Suppressor macrophage (primary cell): ENCODE measurements at places on chromosomes 5 and 9.

- no peak for DNase-seq
These were observed 1.4 kb downstream of the ADAMTS12 start for GRCh38 chr5:33890131-33891032.

GRCh38 chr5:10441992-10442435, 335 bp downstream of the ROPN1L start:
- DNase-seq, result no peak

DNA sequence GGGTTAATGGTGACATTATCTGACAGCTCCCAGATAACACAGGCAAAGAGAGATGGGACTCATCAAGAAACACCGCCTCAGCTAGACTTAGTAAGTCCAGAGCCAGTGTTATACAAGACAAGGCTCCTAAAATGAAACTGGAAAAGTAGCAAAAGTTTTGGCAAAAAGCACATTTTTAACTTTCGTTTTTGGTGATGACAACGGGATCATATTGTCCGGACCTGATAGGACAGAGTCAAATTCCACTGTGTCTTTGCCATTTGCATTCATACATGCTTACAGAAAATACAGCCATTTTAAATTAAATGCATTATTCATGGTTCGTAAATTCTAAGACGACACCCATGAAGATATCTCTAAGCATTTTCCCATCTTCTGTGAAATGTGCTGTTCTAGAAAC, 152.1 kb downstream of the CRB2 start:
- no peak for DNase-seq

DNA sequence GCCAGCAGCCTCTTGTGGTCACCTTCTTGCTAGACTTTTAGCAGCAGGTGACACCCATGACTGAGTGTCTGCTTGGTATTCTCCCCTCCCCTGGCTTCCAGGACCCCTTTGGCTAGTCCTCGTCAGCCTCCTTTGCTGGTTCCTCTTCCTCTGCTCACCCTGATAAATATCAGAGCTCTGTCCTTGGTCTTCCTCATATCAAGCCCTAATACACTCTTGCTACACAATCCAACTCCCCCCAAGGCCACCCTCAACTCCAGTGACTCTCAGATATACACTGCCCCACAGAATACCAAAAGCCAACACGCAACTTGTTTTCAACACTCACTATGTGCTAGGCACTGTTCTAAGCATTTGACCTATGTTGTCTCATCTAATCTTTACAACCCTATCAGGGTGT, 30.3 kb upstream of the LCP2 start:
- DNase-seq, result peak; percentile 56

GRCh38 chr9:710951-711745, 130.3 kb upstream of the DMRT1 start:
- DNase-seq, result no peak

- DNase-seq, result no peak
These were observed 418.2 kb downstream of the IRX2 start for GRCh38 chr5:2333291-2333690.

GRCh38 chr5:3509290-3509689, 86.3 kb upstream of the IRX1 start:
- DNase-seq, result no peak

DNA sequence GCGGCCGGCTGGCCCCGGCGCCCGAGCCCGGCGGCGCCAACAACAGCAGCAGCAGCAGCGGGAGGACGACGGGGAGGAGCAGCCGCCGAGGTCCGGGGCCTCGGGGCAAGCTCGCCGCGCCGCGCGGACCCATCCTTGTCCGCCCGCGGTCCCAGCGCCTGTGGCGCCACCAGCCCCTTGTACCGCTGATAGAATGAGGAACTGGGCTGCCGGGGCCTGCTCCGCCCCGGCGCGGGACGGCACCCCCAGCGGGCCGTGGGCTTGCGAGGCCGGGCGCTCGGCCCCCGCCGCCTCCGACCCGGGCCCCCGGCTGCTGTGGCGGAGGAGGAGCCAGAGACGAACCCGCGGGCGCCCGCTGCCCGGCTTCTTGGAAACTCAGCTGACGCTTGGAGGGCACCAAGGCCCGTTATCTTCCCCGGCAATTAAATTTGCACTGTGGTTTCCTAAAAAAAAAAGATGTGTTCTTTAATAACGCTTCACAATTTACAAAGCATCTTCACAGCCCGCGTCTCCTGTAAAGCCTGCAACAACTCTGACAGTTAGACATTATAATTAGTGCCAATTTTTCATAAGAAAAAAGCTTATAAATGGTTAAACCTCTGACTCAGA, at the start of gene ARSB:
Gene ARSB, minus strand, starts transcription at position 195 of the 609 bp plus-strand sequence. Its CDS starts 62 bp downstream, at position 133.
- peak; percentile 76 for DNase-seq

- no peak for DNase-seq
These were observed 252.7 kb downstream of the CEMIP2 start for GRCh38 chr9:71515626-71516025.

GRCh38 chr5:38874948-38875456, 29.2 kb downstream of the OSMR start:
- DNase-seq, result no peak

GRCh38 chr5:67774267-67774552, 441.3 kb upstream of the PIK3R1 start:
- no peak for DNase-seq

- no peak for DNase-seq
These were observed 210.1 kb upstream of the MSX2 start for GRCh38 chr5:174514325-174514724.

DNA sequence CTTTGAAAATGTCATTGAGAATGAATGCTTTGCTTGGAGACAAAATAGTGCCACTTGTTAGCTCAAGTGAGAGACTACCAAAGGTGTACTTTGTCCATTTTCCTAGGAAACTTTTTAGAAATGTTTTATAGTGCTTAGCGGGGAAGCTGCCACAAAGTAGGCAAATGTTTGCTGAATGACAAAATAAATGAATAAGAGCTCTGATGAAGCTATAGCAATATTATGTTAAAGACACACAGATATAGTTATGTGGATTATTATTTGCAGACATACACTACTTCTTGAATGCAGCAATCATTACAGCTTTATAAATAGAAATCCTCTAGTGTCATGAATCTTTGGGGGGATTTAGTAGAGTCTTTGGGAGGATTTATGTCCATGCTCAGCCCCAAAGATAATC, 92.7 kb upstream of the C6 start:
- no peak for DNase-seq

DNA sequence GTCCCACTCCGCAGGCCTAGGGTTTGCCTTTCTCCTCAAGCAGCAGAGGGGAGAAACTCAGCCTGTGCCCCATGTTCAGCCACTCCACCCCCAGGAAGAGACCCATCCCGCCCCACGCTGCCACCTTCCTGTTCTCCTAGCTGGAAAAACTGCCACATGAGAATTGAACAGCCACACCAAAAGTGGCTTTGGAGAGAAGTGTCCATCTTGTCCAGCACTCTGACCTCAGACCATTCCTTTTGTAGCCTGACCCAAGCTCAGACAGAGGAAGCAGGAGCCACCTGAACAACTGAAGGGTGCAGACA, 8.3 kb upstream of the SLC25A48 start:
- no peak for DNase-seq

DNA sequence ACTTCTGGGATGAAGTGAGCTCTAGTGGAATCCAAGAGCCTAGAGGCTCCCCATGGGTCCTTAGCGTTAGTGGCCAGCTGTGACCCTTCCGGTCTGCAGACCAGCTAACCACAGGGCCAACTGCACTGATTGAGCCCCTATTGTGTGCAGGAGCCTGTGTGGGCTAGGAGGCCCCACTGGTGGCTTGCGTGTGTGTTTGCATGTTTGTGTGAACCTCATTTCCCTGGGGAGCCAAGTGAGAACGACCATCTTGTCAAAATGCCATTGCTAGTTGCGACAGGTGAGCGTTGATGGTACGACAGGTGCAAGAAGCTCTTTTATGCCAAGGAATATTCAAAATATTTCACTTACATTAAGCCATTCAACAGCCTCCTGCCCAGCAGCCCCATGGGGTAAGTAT, 44.1 kb upstream of the ANKRD33B start:
- DNase-seq, result no peak

GRCh38 chr5:170195961-170196360, 36.8 kb upstream of the C5orf58 start:
- DNase-seq, result no peak

DNA sequence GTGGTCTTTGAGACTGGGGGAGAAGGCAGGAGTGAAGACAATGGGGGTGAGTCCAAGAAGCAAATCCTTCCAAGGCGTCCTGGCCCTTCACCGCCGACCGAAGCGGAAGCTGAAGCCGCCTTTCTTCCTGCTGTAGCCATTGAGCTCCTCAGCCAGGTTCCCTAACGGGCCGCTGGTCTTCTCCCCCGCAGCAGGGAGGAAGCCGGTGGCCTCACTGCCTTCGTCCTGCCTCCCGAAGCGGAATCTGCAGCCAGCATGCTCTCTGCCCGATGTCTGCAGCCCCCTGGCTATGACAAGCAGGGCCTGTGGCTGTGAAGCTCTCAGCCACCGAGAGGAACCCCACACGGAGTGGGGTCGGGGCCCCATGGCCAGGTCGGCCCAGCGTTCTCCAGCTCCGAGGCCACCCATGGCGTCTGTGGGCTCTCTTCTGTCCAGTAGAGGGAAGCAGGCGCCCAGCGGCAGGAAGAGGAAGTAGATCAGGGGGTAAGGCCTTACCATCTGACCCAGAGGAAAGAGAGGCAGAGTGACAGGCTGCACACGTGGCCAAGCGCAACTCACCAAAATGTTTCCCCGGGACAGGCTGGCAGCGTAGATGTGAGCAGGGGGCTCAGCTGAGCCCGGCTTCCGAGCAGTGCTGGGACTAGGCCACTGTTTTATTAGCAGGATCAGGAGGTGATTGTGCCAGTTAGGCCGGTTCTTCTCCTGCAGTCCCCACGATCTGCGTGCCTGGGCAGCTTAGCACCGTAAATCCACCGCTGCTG, 3.1 kb downstream of the QRFP start:
- peak; percentile 90 for DNase-seq

- DNase-seq, result peak; percentile 87
These were observed 163.4 kb downstream of the GAS1 start for GRCh38 chr9:86783884-86784283.

DNA sequence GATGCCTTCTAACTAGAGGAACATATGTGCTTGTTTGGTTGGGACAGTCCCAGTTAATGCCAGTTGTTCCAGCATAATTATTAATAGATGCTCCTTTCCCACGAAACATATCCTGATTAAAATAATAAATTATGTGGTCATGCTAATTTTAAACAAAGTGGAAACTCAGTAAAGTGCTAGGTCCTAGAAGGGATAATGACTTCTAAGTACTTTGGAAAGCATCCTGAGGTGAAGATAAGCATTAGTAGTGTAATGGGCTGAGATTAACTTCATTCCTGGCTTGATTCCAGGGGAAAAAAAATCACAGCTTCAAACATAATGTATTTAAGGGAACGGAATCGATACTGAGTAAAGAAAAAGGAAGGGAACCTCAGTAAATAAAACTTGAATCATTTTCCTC, 213.7 kb upstream of the SNX2 start:
- DNase-seq, result no peak

- no peak for DNase-seq
These were observed 353.9 kb upstream of the PAPPA start for GRCh38 chr9:115799734-115800133.

DNA sequence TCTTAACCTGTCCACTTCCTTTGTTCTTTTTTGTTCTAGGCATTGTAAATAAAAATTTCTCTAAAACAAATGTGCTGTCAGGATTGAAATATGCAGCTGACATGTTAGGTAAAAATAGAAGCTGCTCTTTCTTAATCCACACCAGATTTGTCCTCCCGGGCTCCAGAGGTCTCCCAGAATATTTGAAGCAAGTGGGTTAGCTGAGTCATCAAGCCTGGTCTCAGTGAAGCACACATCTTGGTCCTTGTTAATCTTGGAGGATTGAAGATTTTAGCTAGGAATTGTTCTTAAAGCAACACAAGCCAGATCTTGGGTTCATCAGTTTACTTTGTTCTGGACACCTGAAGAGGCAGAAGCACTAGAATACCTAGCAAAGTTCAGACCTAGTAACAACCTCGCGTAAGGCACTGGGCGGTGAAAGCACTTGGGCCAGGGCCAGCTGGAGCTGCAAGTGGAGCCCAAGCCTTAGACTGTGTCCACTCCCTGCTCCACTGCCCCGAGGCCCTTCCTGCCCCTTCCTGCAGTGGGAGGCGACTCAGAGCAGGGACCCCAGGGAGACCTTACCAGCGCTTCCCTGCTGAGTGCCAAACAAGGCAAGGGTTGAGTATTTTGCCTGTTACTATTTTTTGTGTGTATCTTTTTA, 36.5 kb downstream of the HABP4 start:
- no peak for DNase-seq

DNA sequence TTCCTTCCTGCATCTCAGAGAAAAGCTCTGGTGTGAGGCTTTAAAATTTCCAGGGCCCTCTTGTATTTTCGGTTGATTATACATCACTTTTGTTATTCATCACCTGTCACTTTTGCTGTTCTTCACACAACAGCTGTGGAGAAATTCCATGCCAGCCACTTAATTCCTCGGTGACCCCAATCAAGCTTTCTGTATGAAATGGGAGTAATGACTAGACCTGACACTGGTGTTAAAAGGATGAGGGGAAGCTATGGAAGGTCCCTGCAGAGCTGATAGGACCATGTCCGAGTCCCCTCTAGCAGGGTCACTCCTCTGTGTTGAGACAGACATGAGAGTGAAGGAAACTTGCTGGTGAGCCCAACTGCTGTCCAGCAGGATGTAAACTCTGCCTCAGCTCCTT, 59.7 kb downstream of the GPR21 start:
- DNase-seq, result no peak

- DNase-seq, result peak; percentile 69
These were observed at the start of gene CXCL14 for GRCh38 chr5:135578685-135579341. Gene CXCL14 (minus strand): TSS chr5:135578991. CDS start chr5:135578778, 213 bp downstream.

DNA sequence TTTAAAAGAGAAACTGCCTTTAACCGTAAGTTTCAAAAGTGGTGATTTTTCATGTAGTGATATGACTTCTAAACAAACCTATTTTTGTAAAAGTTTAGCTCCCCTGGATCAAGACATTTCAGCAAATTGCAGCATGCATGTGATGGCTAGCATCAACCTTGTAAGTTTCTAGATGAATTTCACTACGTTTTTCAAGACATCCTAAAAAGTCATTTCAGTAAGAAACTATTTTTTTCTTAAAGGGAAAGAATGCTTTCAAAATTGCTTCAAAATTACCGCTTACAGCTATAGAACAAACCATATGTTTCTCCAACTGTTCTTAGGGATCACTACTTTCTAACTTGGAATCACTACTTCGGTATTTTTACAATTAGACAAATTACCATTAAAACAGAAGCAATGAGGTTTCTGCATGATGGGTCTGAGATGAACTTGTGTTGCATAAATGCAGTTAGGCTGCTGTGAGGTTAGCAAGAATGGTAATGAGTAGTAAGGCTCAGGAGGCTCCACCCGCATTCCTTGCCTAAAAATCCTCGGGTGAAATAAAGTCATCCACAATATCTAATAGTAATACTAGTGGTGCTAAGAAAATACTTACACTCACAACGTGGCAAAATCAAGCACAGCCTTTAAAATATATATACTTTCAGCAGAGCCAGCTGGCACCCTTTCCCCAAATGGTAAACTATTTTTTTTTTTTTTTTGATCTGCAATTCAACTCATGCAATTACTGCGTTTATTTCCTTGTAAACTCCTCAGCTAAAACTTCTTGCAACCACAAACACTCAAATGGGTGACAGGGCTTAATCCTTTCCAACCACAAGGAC, 53.8 kb downstream of the CDC14B start:
- DNase-seq, result no peak

GRCh38 chr5:73814233-73814846, 188.3 kb downstream of the ARHGEF28 start:
- DNase-seq, result no peak
